Effector memory CD8-positive, alpha-beta T cell (primary cell): ENCODE measurements at places on chromosomes 6 and 20.
A peak's percentile ranks its signal among the peaks of the same experiment; 100 is the strongest.

- no peak for DNase-seq
- no peaks in the 10 kb centered on the region for H3K36me3 ChIP-seq
- no peak overlapping the region for H3K4me3 ChIP-seq
- no peaks in the 10 kb centered on the region for H3K27me3 ChIP-seq
Measured at GRCh38 chr20:61460261-61461052, 208.4 kb downstream of the CDH4 start.

GRCh38 chr6:33856031-33856590 lies 52.3 kb upstream of the MLN start:
- peaks cover 46% of the 10 kb centered on the region for H3K4me1 ChIP-seq
- DNase-seq: no peak

- H3K27ac ChIP-seq: no peak overlapping the region
- DNase-seq: no peak
- H3K4me3 ChIP-seq: no peak overlapping the region
Measured at GRCh38 chr6:39685938-39686337, 39.3 kb downstream of the KIF6 start.

DNA sequence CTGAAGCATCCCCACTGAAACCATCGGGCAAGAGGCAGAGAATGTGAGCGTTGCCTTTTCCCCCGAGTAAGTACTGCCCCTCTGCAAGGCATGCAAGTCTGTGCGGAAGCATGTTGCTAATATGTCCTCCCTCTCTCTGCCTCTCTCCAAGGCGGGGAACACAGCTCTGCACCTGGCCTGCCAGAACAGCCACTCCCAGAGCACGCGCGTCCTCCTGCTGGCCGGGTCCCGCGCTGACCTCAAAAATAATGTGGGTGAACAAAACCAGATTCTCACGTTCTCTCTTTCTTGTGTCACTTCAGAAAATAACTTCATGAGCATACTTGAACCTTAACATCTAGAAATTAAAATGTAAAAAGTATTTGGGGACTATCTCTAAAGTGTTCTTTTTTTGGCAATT lies 26.4 kb downstream of the LYRM2 start:
- H3K4me3 ChIP-seq: no peak overlapping the region
- DNase-seq: no peak
- no peaks in the 10 kb centered on the region for H3K4me1 ChIP-seq
- H3K27ac ChIP-seq: no peak overlapping the region

- DNase-seq: no peak
- H3K27me3 ChIP-seq: no peaks in the 10 kb centered on the region
- H3K27ac ChIP-seq: peak overlapping the region; percentile 91
- H3K4me1 ChIP-seq: peaks cover 25% of the 10 kb centered on the region
Measured at GRCh38 chr6:208938-209337, 83.3 kb upstream of the DUSP22 start.

DNA sequence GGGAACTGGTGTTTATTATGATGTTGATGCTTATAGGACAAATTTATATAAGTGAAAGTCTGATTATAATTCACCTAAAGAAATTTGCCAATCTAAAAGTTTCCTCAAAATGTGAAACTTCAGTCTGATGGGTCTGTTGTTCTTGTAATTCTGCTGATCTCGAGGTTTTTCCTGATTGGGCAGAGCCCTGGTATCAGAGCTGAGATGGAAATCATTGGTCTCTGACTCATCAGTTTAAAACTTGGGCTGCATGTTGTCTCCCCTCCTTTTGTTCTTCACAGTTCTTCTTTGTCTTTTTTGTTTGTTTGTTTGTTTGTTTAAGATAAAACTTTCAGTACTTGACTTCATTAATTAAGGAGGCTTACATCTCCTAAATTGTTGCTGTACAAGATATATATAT lies 5.9 kb downstream of the SMAP1 start:
- no peaks in the 10 kb centered on the region for H3K27me3 ChIP-seq
- no peak overlapping the region for H3K4me3 ChIP-seq
- H3K27ac ChIP-seq: no peak overlapping the region
- H3K36me3 ChIP-seq: peaks cover 5% of the 10 kb centered on the region
- no peak for DNase-seq

DNA sequence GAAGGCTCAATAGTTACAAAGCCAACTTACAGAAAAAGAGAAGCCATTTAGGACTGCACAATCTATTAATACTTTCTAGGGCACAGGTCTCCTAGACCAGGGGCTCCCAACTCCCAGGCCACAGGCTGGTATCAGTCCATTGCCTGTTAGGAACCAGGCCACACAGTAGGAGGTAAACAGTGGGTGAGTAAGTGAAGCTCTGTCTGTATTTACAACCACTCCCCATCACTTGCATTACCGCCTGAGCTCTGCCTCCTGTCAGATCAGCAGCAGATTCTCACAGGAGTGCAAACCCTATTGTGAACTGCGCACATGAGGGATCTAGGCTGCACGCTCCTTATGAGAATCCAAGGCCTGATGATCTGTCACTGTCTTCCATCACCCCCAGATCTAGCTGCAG lies 22.5 kb downstream of the TRAF3IP2 start:
- no peak overlapping the region for H3K4me3 ChIP-seq
- peaks cover 3% of the 10 kb centered on the region for H3K4me1 ChIP-seq
- peaks cover 14% of the 10 kb centered on the region for H3K36me3 ChIP-seq
- H3K27ac ChIP-seq: no peak overlapping the region
- no peaks in the 10 kb centered on the region for H3K27me3 ChIP-seq

GRCh38 chr6:18281564-18281963 lies 17.2 kb upstream of the DEK start:
- no peak overlapping the region for H3K4me3 ChIP-seq
- no peaks in the 10 kb centered on the region for H3K4me1 ChIP-seq
- peaks cover 53% of the 10 kb centered on the region for H3K27me3 ChIP-seq

- peaks cover 2% of the 10 kb centered on the region for H3K4me1 ChIP-seq
- no peak overlapping the region for H3K27ac ChIP-seq
- H3K4me3 ChIP-seq: no peak overlapping the region
- H3K27me3 ChIP-seq: no peaks in the 10 kb centered on the region
- DNase-seq: no peak
- H3K36me3 ChIP-seq: peaks cover 9% of the 10 kb centered on the region
Measured at GRCh38 chr6:43334466-43335095, 26.0 kb upstream of the CRIP3 start.

GRCh38 chr6:24935366-24936152 lies at the start of gene RIPOR2:
TSS of gene RIPOR2 (minus strand) at chr6:24935960. CDS start at chr6:24935898, 62 bp downstream.
- peaks cover 45% of the 10 kb centered on the region for H3K36me3 ChIP-seq
- peak within 1 kb of the TSS; percentile 100 for H3K4me3 ChIP-seq
- no peaks in the 10 kb centered on the region for H3K27me3 ChIP-seq
- H3K4me1 ChIP-seq: peaks cover 51% of the 10 kb centered on the region
- peak within 1 kb of the TSS; percentile 97 for H3K27ac ChIP-seq

DNA sequence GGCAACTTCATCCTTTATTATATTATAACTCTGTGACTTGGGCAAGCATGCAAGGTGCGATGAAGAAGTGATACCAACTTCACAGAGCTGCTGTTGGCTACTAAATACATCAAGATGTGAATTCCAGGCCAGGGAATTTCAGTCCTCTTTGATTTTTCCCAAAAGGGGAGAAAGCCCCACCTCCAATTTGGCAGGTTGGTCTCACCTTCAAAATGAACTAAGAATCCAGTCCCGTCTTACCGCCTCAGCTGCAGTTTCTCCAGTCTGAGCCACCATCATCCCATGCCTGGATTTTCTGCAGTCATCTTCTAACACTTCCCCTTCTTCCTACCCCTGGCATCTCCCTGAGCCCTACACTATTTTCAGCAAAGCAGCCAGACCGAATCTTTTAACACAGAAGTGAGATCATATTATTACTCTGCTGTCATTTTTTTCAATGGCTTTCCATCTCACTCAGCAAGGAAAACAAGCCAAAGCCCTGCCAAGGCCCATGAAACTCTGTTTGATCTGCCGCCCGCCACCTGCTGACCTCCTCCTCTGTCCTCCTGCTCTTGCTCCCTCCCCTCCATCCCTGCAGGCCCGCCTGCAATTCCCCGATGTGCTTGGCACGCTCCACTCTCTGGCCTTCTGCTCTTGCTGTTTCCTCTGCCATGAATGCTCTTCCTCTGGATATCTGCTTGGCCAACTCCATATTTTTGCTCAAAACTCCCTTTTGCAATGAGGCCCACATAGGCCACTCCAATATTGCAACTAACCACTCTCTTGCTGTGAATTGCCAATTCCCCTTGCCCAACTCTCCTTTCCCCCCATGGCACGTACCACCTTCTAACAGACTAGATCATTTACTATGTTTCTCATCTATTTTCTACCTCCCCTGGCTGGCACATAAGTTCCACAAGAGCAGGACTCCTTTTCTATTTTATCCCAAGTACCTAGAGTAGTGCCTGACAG lies 46.0 kb upstream of the TAGAP start:
- no peak overlapping the region for H3K27ac ChIP-seq
- peaks cover 15% of the 10 kb centered on the region for H3K4me1 ChIP-seq
- no peaks in the 10 kb centered on the region for H3K27me3 ChIP-seq
- DNase-seq: no peak

GRCh38 chr6:23250556-23250955 lies 681.2 kb downstream of the HDGFL1 start:
- no peak overlapping the region for H3K4me3 ChIP-seq
- H3K27me3 ChIP-seq: no peaks in the 10 kb centered on the region
- H3K4me1 ChIP-seq: no peaks in the 10 kb centered on the region
- no peak for DNase-seq

GRCh38 chr20:33480048-33480447 lies 9.8 kb upstream of the CBFA2T2 start:
- DNase-seq: no peak
- peaks cover 3% of the 10 kb centered on the region for H3K4me1 ChIP-seq
- no peak overlapping the region for H3K4me3 ChIP-seq
- no peaks in the 10 kb centered on the region for H3K27me3 ChIP-seq

GRCh38 chr6:4964675-4965561 lies 38.9 kb downstream of the RPP40 start:
- no peaks in the 10 kb centered on the region for H3K4me1 ChIP-seq
- H3K27ac ChIP-seq: no peak overlapping the region
- DNase-seq: no peak
- H3K27me3 ChIP-seq: peaks cover 9% of the 10 kb centered on the region
- no peak overlapping the region for H3K4me3 ChIP-seq

DNA sequence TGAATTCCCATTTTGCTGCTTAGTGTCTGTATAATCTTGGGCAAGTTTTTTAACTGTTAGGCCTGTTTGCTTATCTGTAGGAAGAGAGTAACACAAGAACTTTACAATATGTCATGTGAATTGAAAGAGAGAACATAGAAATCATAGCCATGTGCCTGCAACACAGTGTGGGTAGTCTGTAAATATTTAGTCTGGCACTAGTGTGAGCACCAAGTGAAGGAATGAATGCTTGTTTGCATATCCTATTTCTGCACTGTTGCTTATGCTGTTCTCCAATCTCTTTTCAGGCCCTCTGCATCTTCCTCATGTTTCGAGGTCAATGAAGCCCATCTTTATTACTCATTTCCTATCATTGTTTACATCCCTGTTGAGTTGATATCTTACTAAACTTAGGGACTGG lies 49.2 kb downstream of the CBFA2T2 start:
- no peak overlapping the region for H3K4me3 ChIP-seq
- no peak overlapping the region for H3K27ac ChIP-seq
- H3K4me1 ChIP-seq: peaks cover 6% of the 10 kb centered on the region
- peaks cover 3% of the 10 kb centered on the region for H3K36me3 ChIP-seq
- DNase-seq: no peak

DNA sequence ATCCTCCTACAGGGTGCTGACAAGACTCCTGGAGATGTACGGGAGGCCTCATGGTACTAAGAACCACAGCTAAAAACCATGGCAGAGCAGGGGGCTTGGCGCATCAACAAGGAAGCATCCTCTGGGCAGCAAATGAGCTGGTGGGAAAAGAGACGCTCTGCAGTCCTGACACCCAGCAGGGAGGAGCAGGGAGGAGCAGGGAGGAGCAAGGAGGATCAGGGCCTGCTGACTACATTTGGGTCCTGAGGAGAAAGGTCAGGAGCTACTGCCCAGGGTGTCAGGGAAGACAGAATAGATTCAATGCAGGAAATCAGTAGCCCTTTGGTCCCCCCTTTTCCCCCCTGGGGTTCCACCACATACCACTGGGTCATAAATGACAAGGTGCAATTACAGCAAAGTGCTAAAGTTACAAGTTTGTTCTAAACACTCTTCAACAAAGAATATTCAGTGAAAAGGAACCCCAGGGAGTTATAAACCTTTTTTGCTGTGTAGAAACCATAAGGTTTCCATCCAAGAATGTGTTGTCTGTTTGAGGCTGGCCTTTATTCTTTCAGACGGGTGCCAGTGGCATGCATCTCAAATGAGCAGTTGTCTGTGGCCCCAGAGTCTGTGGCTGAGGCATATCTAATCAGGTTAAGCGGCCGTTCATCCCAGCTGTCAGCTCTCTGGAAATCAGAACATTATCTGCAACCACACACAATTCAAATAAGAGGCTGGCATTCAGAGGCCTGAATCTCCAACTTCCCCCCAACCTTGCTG lies 325.0 kb downstream of the CDC5L start:
- no peak overlapping the region for H3K4me3 ChIP-seq
- peaks cover 10% of the 10 kb centered on the region for H3K27me3 ChIP-seq
- H3K27ac ChIP-seq: no peak overlapping the region
- no peaks in the 10 kb centered on the region for H3K4me1 ChIP-seq
- DNase-seq: no peak
- no peaks in the 10 kb centered on the region for H3K36me3 ChIP-seq

DNA sequence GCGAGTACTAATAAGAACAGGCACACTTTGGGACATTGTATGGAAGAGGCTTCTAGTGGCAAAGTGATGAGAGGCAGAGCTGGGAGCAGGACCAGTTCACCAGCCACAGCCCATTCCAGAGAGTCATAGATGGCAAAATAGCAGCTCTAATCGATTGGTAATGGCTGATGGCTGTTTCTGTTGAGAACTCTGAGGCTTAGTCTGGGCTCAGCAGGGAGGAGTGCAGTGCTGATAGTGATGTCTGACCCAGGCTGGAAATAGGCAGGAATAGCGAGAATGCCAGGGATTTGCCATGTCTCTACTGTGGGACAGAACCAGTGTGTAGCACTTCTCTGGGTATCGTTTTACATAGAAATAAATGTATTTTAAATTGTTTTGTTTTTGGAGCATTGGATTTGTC lies 620.0 kb upstream of the FLRT3 start:
- H3K4me3 ChIP-seq: no peak overlapping the region
- H3K27me3 ChIP-seq: no peaks in the 10 kb centered on the region
- no peaks in the 10 kb centered on the region for H3K36me3 ChIP-seq
- H3K27ac ChIP-seq: no peak overlapping the region
- no peaks in the 10 kb centered on the region for H3K4me1 ChIP-seq

DNA sequence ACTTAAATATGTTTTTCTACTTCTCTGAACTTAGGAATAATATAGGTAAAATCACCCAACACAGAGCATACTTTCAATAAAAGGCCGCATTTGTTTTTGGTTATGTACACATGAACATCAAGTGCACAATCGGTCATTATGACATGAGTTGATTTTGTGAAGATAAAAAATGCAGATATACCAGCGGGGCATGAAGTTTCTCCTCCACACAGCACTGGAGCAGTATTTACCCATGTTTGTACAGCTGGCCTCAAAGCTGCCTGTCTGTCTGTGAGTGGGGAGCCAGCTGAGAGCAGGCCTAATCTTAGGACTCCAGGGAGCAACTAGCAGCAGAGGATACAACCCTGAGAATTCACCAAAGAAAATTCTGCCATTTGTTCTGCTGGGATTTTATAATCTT lies 206.5 kb downstream of the TPBG start:
- no peak overlapping the region for H3K27ac ChIP-seq
- no peak for DNase-seq
- H3K36me3 ChIP-seq: no peaks in the 10 kb centered on the region
- no peaks in the 10 kb centered on the region for H3K27me3 ChIP-seq
- H3K4me3 ChIP-seq: no peak overlapping the region

GRCh38 chr6:31729979-31730630 lies 1.0 kb upstream of the DDAH2 start:
- DNase-seq: peak; percentile 58
- peak overlapping the region; percentile 97 for H3K4me3 ChIP-seq
- peaks cover 54% of the 10 kb centered on the region for H3K4me1 ChIP-seq
- H3K27me3 ChIP-seq: no peaks in the 10 kb centered on the region

- H3K27me3 ChIP-seq: no peaks in the 10 kb centered on the region
- no peaks in the 10 kb centered on the region for H3K4me1 ChIP-seq
- no peak overlapping the region for H3K4me3 ChIP-seq
- no peak for DNase-seq
- no peak overlapping the region for H3K27ac ChIP-seq
Measured at GRCh38 chr6:18990059-18990978, 603.2 kb downstream of the RNF144B start.
